ENCODE measurements at places on chromosomes 2 and 18.
A peak's percentile ranks its signal among the peaks of the same experiment; 100 is the strongest.

- DNase-seq = no peak
These were observed 127.7 kb downstream of the DTNA start for GRCh38 chr18:34837769-34838272.

GRCh38 chr2:1550076-1550475, 136.8 kb downstream of the TPO start:
- DNase-seq = no peak

GRCh38 chr18:12659904-12660605, 2.1 kb upstream of the SPIRE1 start:
- no peak for DNase-seq

DNA sequence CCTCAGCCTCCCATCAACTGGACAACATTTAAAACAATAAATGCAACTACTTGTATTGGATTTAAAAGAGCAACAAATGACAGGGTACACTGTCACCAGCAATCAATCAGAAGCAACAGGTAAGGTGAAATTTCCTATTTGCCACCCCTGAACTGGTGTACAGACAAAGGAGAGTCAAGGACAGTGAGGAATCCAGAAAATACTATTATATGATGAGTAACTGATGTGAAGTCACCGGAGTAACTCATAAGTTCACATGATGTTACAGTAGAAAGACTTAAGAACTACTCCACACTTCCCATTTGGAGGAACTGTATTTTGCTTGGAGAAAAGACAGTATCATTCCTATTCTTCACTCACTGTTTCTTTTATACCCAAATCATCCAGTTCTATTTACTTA, 4.1 kb upstream of the STAT1 start:
- no peak for DNase-seq

- no peak for DNase-seq
These were observed 470.6 kb upstream of the MEX3C start for GRCh38 chr18:51668101-51668500.

- DNase-seq = no peak
These were observed 107.2 kb downstream of the RNF152 start for GRCh38 chr18:61785588-61785987.

GRCh38 chr2:240628507-240628807, 3.2 kb downstream of the GPR35 start:
- DNase-seq = no peak

- no peak for DNase-seq
These were observed 240.4 kb downstream of the IKZF2 start for GRCh38 chr2:212911011-212911410.

GRCh38 chr2:151824886-151825285, 3.3 kb downstream of the ARL5A start:
- no peak for DNase-seq

- no peak for DNase-seq
These were observed 67.5 kb downstream of the ZEB2 start for GRCh38 chr2:144452169-144452988.

DNA sequence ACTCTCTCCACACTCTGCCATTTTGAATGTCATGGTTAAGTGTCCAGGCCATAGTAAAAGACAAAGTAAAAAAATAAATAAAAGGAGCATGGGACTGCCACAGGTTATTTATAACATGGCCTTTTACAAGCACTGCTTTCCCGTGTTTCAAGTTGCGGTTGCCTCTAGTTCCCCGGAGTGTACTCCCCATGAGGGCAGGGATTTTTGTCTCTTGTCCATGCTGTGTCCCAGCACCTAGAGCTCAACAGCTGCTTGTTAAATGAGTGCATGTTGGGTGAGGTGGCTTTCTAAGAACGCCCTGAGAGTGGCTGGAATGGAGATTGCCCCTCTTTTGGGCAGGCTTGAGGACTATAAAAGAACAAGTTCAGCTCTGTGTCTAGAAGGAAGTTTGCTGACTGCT, 8.4 kb downstream of the CAVIN2 start:
- no peak for DNase-seq

DNA sequence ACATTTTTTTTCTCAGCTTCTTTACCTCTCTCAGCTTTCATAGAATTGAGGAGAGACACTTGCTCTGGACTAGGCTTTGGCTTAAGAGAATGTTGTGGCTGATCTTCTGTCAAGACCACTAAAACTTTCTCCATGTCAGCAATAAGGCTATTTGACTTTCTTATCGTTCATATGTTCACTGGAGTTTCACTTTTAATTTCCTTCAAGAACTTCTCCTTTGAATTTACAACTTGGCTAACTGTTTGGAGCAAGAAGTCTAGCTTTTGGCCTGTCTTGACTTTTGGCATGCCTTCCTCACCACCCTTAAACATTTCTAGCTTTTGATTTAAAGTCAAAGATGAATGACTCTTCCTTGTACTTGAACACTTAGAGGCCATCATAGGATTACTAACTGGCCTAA, 104.4 kb upstream of the SLC39A10 start:
- no peak for DNase-seq

- DNase-seq = no peak
These were observed 34.0 kb upstream of the PLA2R1 start for GRCh38 chr2:160096409-160096808.

DNA sequence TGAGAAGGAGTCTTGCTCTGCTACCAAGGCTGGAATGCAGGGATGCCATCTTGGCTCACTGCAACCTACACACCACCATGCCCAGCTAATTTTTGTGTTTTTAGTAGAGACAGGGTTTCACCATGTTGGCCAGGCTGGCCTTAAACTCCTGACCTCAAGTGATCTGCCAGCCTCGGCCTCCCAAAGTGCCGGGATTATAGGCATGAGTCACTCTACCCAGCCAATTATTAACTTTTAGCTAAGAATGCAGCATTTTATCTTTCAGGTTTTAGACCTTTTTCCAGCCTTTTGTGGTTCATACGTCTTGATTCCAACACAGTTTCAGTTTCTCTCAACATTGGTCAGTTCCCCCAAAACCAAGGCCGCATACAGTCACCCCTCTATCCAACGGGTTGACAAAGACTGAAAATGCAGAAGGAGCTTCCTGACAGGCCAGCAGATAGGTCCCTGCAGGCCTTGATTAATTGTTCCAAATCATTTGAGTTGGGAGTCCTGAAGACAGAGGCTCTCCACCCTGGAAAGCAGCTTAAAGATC, 262.2 kb upstream of the KLHL29 start:
- no peak for DNase-seq

DNA sequence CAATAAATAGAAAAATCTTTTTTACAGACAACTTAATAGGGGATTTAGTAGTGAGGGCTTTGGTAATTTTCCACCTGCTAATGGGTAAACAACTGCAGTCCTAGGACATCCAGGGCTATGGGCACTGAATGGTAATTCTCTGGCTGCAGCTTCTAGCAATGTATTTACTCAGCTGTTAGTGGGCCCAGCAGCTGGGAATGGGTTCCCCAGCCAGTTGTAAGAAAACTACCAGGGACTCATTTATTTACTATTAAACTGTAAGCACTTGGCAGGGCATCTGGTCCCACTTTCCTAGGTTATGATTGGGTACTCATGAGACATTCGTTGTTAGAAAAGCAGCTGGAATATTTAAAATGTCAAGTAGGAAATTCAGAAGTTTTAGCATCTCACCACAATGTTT, 363.8 kb upstream of the TRIB2 start:
- DNase-seq = no peak

- no peak for DNase-seq
These were observed 175.1 kb downstream of the GULP1 start for GRCh38 chr2:188466761-188467160.

DNA sequence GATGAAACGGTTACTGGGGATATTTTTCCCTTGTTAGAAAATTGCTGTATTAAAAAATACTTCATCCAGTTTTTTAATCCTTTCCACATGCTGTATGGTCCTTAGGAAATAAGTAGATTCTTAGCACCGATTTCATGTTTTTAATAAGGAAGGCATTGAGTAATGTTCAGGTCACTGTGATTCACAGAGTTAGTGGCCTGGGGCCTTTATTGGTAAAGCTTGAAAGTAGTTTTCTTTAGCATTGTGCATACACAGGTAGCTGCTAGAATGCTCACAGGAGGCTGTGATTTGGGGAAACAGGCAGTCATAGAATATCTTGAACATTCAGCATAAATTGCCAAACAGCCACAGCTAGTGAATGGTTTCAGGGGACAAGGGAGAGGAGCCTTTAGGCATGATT, 79.8 kb downstream of the XRCC5 start:
- DNase-seq = no peak

DNA sequence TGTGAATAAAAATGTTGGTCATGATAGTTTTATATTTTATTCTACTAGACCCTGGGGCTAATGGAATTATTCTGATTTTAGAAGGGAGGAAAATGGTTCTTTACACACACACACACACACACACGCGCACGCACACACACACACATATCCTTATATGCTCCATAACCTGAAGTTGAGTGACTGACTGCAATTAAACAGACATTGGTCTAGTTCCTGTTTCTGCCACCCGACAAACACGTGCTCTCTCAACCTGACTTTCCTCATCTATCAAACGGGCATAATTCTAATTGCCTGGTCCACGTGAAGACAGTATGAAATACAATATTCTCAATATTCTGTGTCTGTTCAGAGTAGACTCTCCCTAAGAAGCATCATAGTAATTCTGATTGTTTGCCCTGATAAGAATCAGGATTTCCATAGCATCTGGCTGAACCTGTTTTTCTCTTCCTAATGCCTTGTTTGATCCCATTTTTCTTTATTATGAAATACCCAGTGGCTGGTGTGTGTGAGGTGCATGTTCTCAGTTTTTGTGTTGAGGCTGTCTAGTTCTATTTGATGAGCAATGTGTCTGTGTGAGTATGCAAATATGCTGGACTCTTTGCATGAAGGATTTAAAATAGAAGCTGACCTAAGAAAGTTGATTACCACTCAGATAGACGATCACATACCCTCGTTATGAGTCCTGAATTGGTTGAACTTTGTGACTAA, 51.0 kb downstream of the SETBP1 start:
- no peak for DNase-seq

- no peak for DNase-seq
These were observed 54.8 kb upstream of the FRZB start for GRCh38 chr2:182921234-182921633.

DNA sequence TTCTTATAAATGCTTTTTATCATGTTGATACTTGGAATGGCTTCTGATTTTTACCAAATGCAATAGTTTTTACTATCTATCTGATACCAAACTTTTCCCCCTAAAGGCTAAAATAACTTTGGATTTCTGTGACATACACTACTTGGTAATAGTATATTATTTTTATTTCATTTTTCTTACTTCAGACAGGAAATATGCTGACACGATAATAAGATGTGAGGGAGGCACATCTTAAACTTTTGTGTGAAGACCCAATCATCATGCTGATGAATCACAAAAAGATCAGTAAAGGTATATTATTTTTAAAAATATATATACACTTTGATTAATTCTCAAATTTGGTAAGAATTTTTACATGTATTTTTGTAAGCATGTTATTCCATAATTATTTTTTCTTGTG, 122.8 kb downstream of the TGIF1 start:
- DNase-seq = no peak

- no peak for DNase-seq
These were observed 652 bp downstream of the GPC1 start for GRCh38 chr2:240435948-240436682.

GRCh38 chr2:71923887-71924533, 223.7 kb downstream of the CYP26B1 start:
- DNase-seq = peak; percentile 23

GRCh38 chr2:174180726-174181236, 67.6 kb downstream of the OLA1 start:
- DNase-seq = no peak

- DNase-seq = no peak
These were observed 66.9 kb upstream of the CYP26B1 start for GRCh38 chr2:72214429-72215143.

DNA sequence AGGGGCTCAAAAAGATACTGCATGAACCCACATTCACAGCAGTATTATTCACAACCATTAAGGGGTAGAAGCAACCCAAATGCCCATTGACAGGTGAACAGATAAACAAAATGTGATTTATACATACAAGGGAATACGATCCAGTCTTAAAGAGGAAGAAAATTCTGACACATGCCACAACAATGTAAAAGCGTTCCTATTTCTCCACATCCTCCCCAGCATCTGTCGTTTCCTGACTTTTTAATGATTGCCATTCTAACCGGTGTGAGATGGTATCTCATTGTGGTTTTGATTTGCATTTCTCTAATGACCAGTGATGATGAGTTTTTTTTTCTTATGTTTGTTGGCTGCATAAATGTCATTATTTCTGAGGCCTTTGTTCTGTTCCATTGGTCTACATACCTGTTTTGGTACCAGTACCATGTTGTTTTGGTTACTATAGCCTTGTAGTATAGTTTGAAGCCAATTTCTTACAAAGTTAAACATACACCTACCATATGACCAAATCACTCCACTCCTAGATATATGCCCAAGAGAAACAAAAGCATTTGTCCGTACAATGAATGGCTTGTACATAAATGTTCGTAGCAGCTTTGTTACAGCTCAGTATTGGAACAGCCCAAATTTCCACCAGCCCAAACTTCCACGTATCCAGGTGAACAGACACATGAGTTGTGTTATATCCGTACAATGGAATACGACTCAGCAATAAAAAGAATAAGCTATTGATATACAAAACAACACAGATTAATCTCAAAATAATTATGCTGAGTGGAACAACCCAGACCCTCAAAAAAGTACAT, 85.1 kb downstream of the TMEM131 start:
- DNase-seq = no peak

GRCh38 chr2:73290049-73290839, 3.1 kb downstream of the EGR4 start:
- no peak for DNase-seq

DNA sequence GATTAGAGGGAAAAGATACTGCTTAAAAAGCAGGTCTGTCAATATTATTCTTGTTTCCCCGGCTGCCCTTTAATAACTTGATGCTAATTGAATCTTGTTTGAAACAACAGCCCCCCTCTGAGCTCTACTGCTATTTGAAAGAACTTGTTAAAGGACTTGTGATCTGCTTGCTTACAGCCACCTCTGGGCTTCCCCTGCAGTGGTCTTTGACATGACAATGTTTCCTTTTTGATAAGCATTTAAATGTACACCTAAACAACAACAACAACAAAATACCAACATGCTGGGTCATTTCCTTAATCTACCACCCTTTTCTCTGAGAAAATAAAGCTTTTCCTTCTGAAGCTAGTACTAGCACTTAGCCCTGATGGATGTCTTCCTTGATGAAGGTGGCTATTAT, 3.9 kb downstream of the HOXD1 start:
- DNase-seq = no peak

GRCh38 chr2:173427887-173428668, 73.4 kb downstream of the CDCA7 start:
- DNase-seq = no peak
